ENCODE measurements at places on chromosomes 12 and 14. TPM values are rescaled to one million over a fixed set of nuclear protein-coding genes. Genes with fewer than 3 reads are reported as not detected.

DNA sequence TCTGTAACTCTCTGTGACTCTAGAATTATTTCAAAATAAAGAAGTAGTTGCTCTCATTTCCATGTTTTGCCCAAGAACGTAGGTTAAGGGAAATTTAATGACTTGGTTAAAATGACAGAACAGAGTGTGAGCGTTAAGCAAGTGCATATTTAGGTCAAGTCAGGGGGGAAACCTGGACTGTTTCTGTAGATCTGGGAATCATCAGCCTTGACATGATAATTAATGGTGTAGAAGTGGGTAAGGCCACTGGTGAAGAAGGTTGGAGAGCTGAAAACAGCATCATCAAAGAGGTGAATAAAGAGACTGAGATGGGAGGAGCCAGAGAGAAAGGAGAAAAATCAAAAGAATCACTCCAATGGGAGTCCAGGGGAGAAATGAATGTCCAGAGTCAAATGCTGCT lies 49.4 kb upstream of the STK38L start:
- no peak for DNase-seq

- no peak for DNase-seq
These were observed 85.4 kb upstream of the TMEM260 start for GRCh38 chr14:56494167-56494566.

- no peak for DNase-seq
These were observed 166.7 kb downstream of the KCNA5 start for GRCh38 chr12:5210179-5210922.

GRCh38 chr14:52063052-52063462 lies 5.8 kb downstream of the NID2 start:
- peak; percentile 25 for DNase-seq

DNA sequence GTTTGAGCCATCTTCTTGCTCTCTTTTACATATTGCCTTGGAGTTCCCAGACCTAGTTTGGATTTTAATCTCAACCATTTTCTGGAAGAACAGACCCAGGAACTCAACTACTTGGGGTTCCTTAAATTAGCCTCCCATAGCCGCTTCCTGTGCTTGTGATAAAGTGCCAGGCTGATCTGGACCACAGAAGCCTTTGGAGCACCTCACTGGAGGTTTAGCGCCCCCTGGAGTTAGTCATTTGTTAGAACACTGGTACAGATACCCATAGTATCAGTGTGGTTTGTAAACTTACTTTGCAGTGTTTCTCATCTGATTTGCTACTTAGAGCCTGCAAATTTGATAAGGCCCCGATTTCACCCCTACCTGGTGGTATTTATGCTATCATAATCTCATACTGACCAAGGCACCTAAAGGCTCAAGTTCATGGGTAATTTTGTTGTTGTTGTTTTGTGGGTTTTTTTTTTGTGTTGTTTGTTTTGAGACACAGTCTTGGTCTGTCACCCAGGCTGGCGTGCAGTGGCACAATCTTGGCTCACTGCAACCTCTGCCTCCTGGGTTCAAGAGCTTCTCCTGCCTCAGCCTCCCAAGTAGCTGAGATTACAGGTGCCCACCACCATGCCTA lies 3.7 kb downstream of the UNC119B start:
- peak; percentile 83 for DNase-seq

GRCh38 chr14:22184830-22185168 lies 404.2 kb downstream of the DAD1 start:
- DNase-seq, result no peak

DNA sequence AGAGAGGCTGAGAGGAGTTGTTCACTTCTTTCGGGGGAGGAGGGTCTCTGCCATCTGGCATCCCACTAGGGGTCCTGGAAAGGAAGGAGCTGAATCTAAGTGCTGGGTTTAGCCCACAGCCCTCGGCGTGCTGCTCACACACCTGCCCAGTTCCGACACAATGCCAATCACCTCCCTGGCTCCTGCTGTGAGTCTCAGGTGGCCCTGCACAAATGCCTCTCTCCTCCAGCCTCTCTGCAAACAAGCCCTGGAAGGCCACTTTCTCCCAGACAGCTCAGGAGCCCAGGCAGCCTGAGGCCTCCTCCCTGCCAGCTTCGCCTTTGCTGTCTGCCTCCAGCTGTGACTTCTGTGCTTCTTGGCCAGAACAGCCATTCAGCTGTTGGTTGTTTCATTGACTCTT lies 51.2 kb downstream of the SMIM41 start:
- peak; percentile 63 for DNase-seq

GRCh38 chr14:89430391-89431236 lies 13.6 kb upstream of the FOXN3 start:
- no peak for DNase-seq

- DNase-seq, result no peak
These were observed 9.1 kb downstream of the PHLDA1 start for GRCh38 chr12:76022506-76022905.

DNA sequence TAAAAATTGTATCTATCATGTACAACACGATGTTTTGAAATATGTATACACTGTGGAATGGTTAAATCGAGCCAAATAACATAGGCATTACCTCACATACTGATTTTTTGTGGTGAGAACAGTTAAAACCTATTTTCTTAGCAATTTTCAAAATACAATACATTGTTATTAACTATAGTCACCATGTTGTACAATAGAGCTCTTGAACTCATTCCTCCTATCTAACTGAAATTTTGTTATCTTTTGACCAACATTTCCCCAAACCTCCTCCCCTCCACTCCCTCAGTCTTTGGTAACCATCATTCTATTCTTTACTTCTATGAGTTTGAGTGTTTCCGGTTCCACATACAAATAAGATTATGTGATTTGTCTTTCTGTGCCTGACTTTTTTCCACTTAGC lies 6.8 kb upstream of the SLC38A2 start:
- DNase-seq, result no peak

DNA sequence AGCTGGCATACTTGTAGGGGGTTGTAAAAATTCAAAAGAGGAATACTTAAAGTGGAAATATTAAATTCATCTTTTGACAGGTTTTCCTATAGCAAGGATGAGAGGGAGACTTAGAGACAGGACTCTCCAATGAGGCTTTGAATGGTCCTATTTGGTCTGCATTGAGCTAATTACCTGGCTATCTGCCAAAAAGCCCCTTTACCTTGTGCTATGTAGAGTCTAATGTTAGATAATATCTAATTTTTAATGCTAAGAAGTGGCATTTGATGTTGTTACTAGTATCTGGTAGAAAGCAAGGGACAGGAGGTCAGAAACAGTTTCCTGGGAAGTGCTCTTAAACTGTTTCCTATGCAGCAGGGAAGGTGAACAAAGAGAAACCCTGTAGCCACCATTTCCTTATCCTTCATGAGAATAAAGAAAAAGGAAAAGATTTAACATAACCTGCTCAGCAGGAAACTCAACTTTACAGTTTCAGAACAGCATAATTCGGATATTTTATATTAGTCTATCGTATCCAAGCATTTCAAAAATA lies 550.0 kb downstream of the SOX5 start:
- DNase-seq, result no peak

DNA sequence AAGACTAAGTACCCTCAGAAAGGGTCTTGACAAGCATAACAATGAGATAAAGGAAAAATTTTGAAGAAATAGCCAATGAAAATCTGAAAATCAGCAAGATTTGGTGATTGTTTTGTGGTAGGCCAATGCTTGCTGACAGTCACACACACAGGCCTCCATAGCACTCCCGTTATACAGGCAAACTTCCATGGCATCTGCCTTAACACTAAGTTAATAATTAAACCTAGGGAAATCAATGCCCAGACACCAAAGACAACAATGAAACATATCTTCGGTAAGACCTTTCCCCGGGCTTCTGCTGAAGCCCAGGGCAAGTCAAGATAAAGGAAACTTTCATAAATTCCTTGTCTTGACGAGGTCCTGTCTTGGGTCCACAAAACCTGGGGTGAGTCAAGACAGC lies 18.6 kb upstream of the RERGL start:
- no peak for DNase-seq

DNA sequence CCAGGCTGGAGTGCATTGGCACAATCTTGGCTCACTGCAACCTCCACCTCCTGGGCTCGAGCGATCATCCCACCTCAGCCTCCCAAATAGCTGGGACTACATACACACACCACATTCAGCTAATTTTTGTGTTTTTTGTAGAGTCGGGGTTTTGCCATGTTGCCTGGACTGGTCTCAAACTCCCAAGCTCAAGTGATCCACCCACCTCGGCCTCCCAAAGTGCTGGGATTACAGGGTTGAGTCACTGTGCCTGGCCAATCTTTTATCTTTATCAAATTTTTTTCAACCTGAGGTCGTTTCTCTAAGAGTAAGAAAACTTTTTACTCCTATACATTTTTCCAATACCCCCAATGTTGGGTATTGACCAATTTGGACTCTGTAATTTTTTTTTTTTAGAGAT lies 40.0 kb upstream of the NAP1L1 start:
- DNase-seq, result no peak

DNA sequence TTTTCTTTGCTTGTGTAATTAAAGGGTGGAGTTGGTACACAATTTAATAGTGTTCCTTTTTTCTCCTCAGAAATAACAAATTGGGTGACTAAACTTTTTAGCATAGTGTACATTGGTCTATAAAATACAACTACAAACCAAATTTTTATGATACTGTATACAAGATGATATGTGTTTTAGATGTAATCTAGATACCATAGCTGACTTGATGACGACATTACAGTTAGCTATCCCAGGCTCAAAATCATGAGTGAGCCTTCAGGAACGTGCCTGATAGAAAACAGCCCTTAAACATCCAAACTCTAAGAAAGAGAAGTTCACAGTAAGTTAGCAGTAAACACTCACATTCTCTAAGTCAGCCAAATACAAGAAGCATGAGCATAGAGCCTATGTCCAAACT lies 99.0 kb upstream of the SSTR1 start:
- DNase-seq, result no peak

GRCh38 chr14:55430024-55430690 lies 10.3 kb downstream of the TBPL2 start:
- peak; percentile 62 for DNase-seq

- no peak for DNase-seq
These were observed 325.6 kb upstream of the TMEM132C start for GRCh38 chr12:127941332-127941731.

- peak; percentile 22 for DNase-seq
These were observed 106.9 kb downstream of the STXBP6 start for GRCh38 chr14:24943024-24943423.

DNA sequence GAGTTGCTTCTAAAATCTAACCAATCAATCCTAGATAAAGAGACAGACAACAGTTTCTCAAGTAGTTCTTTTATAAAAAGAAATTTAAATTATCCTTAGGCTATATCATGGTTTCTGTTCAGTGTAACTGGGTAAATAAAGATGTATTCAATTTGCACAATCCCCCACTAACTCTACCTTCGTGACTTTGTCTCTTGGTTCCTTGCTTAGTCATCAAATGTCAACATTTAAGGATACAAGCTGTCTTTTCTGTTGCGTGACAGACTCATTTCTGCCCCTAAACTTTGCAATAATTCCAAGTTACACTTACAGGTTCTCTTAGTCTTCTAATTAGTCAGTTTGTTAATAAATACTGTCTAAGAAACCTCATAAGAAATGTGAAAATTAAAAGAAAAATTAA lies 50.6 kb downstream of the SCAF11 start:
- DNase-seq, result no peak

Gene CELA1
- not detected for total RNA-seq

Gene CPNE6
- 0.04 TPM for total RNA-seq

Gene CDKN3
- total RNA-seq, result 56.7 TPM

Gene WIF1
- 0.07 TPM for total RNA-seq

Gene INHBE
- total RNA-seq, result 9.6 TPM

Gene SLC7A8
- total RNA-seq, result 66.7 TPM

Gene FGF6
- total RNA-seq, result not detected

Gene CALCOCO1
- 17.3 TPM for total RNA-seq

Gene RIMBP2
- 1.2 TPM for total RNA-seq

Gene P3H3
- 38.0 TPM for total RNA-seq

Gene DDIT3
- total RNA-seq, result 8.3 TPM

Gene PPFIA2
- 0.03 TPM for total RNA-seq

Gene KIF26A
- total RNA-seq, result 61.0 TPM
